ENCODE measurements at places on chromosomes 7 and 10.

DNA sequence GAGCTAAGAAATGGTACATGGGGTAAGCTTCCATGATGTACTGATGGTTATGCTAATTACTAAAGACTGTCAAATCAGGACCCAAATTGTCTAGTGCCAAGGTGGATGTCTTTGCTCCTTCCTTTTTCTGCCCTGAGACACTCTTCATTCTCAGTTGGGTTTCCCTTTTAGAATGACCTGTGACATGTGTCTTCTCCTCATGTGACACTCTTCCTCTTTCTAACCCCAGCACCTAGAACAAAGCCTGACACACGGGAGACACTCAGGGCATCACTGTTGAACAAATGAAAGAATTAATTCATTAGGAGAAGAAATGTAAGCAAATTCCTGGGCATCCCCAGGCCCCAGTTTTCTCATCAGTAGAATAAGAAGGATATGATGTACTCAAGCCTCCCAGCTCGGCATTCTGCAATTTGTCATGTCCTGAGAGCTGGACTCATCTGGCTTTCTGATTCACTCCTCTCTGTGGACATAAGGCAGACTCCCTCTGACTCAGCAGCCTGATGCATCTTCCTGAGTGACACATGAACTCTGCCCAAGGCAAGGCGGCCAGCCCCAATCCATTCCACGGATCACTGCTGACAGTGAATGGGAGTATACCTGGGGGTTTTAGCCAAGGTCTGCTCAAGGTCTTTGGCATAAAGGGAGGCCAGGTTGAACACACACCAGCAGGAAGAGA is 473.8 kb downstream of the KCNMA1 start:
- DNase-seq = no peak

DNA sequence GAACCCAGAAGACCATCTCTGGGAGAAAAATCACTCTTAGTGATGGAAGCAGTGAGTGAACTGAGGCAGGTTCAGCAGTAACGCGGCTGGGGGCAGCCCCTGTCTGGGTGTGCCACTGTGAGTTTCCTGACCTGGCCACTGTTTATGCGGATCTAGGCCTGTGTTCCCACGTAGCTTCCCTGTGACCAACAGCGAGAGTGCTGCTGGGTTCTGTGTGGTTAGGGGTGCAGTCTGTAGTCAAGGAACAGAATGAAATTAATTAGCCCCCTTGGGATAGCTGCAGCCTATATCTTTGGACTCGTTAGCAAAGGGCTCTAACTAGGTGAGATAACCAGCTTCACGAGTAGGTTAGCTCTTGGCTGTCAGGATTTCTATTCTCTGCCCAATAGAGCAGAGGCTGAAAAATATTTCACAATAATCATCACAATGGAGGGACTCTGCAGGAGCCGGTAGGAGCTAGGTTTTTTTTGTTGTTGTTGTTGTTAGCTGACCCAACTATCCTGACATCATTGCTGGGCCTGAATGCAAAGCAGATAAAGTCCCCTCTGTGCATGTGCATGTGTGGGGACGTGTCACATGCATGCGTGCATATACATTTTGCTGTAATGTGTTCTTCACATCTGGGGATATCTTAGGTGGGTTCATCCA is 164.9 kb downstream of the TMEM178B start:
- no peak for DNase-seq

DNA sequence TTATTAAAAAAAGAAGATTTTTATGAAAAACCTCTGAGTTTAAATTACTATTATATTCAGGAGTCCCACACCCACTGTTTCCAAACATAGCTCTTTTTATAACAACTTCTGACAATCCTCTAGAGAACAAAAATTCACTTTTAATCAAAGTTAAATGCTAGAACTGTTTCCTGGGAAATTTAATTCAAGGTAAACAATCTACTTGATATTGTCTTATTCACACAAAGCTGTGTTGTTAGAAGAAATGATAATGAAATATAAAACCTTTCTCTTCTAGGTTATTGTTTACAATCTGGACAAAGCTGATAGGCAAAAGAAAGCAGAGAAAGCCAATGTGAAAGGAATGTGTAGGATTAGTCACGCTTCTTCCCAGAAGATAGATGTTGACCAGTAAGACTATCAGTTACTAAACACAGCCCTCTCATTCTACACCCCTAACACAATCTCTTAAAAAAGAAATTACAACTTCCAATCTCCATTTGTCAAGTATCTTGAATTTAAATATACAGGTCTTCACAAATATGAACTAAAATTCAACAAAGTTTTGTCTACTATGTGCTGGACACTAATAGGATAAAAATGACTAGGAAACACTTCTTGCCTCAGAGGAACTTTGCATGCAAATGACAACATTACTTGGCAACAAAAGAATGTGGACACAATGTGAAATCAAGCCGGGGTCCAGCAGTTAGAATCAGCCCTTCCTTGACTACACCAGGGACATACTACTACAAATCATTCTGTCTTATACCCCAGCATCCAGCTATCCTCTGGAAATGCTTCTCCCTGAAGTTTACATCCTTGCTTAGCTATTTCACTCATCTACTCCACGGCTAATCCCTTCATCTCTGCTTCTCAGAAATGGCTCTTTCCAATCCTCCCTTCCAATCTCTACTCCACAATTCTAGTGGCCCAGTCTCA is 123.7 kb downstream of the IMMP2L start:
- no peak for DNase-seq

DNA sequence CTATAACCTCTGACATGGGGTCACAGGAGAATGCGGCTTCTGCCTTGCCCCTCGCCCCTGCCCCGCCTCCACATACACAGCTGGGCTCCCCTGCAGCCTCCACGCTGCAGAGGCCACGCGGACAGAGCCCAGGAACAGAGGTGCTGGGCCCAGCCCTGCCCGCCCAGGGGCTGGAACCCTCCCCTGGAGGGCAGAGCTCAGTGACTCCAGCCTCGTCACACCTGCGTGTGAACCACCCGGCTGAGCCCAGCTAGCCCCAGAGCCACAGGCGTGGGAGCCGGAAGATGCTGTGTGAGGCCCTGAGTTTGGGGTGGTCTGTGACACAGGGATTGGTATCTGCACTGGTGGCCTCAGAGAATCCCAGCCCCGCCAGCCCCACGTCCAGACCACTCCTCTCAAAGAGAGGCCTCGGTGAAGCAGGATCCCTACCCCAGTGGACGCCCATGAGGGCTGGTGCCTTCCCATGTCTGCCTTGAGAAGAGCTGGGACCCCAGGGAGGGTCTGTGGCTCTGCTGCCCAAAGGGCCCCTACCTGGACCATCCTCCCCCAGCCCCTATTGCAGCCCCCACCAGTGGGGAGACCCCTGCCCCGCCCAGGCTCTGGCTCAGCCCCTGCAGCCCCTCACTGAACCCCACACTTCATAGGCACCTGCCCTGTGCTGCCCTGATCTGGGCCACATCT is 8.1 kb upstream of the ADAP1 start:
- no peak for DNase-seq
